ENCODE measurements at places on chromosomes 6 and 20.
A peak's percentile ranks its signal among the peaks of the same experiment; 100 is the strongest.

GRCh38 chr6:147046141-147046877 lies 157.9 kb upstream of the STXBP5 start:
- no peak for DNase-seq

DNA sequence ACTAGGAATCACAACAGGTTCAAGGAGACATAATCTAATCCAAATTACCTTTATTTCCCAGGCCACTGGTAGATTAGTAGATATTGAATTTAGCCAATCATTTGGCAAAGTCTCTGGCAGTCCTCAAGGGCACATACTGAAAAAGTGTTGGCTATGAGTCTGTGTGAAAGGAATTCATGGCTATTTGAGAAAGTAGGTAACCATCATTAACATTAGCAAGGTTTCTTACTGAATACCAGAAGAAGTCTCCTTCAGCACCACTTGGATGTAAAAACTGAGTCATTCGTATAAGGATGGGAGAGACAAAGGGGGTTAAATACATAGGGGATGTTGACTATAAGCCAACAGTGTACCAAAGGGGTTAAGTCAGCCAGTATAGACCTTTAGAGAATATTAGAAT lies 36.7 kb downstream of the AGPAT4 start:
- no peak for DNase-seq

GRCh38 chr20:59747671-59748515 lies 143.6 kb downstream of the PHACTR3 start:
- DNase-seq = no peak

DNA sequence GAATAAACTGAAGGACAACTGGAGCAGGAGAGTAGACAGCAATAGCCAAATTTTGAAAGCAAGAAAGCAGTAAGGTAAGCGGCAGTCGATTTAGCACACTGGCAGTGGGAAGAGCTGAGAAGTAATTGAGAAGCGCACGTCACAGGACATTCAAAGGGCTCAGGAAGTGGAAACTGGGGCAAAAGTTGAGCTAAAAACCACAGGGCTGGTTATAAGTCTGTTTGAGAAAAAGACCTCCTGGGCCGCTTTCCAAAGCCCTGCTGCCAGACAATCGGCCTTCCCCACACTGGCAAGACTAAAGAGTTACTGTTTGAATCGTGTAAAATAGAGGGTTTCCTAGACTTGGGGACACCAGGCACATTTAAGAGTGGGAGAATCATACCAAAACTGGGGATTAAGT lies 161.4 kb downstream of the DNAH8 start:
- no peak for DNase-seq

DNA sequence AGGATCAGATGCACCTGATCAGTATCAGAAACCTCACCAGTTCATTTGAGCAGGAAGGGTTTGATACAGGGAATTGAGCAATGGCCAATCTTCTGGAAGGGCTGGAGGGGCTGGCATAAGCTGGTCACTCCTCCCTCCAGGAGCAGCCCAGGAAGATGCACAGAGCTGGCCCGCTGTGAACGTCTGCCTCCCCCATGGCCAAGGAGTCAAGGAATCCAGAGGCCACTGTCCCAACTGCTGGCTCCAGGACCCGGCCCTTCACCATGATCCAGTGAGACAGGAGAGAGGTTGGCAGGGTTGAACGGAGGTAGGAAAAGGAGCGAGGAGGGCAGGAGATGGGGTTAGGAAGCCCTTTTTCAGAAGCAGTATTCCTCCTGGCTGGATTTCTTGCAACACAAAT lies 113.9 kb upstream of the CST7 start:
- DNase-seq = no peak

DNA sequence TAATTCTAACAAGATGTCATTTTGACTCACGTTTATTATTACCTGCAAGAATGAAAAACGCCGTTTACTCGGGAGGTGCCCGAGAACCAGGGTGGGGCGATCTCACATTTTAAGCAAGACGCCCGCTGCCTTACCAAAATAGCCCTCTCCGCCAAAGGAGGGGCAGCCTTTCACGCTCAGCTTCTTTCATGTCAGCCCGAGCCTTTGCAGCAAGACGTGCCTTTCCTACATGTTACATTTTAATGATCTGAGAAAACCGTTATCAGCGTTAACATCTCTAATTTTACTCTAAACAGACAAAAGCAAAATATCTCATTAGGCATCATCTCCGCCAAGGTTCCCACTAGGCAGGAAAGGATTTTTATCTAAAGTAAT lies 2.0 kb downstream of the BACH2 start:
- no peak for DNase-seq

GRCh38 chr6:119340796-119341487 lies 8.6 kb downstream of the MAN1A1 start:
- no peak for DNase-seq

DNA sequence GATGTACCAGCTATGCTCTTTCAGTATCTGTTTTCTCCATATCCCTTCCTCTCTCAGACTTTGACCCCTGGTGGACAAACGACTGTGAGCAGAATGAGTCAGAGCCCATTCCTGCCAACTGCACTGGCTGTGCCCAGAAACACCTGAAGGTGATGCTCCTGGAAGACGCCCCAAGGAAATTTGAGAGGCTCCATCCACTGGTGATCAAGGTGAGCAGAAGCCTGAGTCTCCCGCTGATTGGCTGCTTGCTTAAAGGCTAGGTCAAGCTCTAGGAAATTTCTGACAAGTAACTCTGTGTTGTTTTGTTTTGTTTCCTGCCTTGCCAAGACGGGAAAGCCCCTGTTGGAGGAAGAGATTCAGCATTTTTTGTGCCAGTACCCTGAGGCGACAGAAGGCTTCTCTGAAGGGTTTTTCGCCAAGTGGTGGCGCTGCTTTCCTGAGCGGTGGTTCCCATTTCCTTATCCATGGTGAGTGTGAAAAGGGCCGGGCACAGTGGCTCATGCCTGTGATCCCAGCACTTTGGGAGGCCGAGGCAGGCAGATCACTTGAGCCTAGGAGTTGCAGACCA lies 28.6 kb downstream of the C6orf89 start:
- DNase-seq = peak; percentile 49

DNA sequence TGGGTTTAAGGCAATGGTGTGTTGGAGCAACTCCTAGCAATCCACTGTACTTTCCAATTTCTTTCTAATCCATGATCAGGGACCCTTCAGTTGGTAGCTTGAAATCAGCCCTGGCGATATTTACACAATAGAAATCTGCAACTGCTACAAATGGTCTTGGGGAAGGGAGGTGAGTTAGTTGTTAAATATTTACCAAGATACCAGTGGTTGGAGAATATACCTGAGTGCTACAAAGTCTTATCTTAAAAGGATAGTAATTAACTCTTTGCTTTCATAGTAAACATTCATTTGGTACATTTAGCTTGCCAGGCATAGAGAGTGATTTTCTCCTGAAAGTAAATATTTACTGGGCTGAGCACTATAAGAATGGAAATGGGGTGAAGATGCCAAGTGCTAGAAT lies 568.2 kb downstream of the BCKDHB start:
- DNase-seq = no peak

GRCh38 chr6:148064406-148065134 lies 278.1 kb upstream of the SASH1 start:
- DNase-seq = peak; percentile 53

- DNase-seq = no peak
Measured at GRCh38 chr20:14611479-14611878, 274.1 kb upstream of the FLRT3 start.

- no peak for DNase-seq
Measured at GRCh38 chr6:105620878-105621277, 218.0 kb upstream of the PREP start.

DNA sequence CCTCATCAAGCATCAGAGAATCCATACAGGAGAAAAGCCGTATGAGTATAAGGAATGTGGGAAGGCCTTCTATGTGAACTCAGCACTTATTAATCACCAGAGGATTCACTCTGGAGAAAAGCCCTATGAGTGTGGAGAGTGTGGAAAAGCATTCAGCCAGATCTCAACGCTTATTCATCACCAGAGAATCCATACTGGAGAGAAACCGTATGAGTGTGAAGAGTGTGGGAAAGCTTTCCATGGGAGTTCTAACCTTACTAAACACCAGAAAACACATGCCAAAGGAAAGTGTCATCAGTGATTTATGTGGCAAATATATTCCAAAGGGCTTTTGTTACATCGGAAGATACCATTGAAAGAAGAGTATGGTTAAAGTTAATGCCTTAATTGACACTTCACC lies 25.4 kb downstream of the ZKSCAN8 start:
- DNase-seq = peak; percentile 86

DNA sequence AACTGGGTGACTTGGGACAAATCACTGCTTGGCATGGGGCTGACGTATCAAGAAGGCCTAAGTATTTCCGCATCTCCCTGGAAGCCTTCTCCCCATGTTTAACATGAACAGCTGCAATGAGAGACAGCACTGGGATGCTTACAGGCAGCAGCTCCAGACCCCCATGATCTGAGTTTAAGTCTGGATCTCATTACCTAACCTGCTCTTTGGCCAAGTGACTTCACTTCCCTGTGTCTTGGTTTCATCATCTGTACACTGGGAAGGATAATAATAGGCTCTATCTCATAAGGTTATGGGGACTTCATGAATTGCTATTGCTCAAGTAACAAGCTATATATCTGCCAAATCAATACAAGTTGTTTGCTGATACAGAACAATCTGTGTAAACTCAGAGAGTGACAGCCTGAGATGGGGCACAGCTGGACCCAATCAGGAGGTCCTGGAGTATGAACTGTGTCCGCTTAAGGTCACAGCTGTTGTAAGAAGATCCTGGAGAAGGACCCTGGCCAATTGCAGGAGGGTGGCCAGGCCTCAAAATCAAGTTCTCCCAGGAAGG lies 56.0 kb downstream of the TGM2 start:
- peak; percentile 57 for DNase-seq

DNA sequence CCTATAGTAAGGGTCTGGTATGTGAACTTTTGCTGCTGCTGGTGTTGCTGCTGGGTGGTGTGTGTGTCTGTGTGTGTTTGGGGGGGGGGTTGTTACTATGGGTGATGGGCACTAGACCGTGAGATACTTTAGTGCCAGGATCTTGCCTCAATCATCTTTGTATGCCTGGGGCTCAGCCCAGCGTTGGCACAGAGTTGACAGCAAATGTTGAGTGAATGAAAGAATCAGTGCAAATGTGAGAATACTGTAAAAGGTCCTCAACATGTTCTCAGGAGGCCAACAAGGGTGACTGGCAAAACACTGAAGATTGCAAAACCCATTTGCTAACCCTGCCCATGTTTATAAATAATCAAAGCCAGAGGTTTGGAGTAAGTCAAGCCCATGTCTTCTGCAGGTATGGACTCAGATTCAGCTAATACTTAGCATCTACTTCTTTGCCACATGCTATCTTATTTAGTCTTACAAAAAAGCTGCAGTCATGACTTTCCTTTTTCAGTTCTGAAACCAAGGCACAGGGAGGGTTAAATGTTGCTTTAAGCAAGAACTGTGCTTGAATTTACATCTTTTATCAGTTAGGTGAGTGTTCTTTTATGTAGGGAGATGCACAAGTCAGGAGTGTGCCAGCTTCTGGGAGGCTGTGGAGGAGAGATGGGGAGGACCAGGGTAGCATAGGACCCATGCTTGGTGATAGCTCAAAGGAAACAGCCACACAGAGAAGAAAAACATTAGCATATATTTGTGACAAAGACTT lies 125.3 kb upstream of the SPACA1 start:
- no peak for DNase-seq

GRCh38 chr6:64128301-64129024 lies 492.9 kb downstream of the PHF3 start:
- DNase-seq = no peak

GRCh38 chr6:41878961-41879405 lies 16.2 kb downstream of the USP49 start:
- DNase-seq = peak; percentile 75

GRCh38 chr6:154773610-154774089 lies 40.4 kb downstream of the SCAF8 start:
- no peak for DNase-seq

DNA sequence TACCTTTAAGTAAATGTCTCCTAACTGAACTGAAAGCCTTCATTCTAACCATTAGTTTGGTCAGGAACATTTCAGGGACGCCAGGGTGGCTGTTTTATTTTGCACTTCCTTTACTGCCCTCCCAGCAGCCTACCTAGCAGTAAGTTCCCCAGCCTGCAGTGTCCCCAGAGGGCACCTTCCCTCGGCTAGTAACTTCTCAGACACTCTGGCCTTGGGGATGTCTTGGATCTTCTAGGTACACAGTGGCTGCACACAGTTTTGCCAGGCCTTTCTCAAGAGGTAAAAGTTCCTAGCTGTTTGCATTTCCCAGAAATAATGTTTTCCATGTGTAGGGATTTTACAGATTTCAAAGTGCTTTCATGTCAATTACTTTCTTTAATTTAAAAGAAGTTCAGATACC lies 378 bp upstream of the LAMA2 start:
- peak; percentile 41 for DNase-seq

- DNase-seq = no peak
Measured at GRCh38 chr6:43275801-43276576, 22.1 kb upstream of the SLC22A7 start.

DNA sequence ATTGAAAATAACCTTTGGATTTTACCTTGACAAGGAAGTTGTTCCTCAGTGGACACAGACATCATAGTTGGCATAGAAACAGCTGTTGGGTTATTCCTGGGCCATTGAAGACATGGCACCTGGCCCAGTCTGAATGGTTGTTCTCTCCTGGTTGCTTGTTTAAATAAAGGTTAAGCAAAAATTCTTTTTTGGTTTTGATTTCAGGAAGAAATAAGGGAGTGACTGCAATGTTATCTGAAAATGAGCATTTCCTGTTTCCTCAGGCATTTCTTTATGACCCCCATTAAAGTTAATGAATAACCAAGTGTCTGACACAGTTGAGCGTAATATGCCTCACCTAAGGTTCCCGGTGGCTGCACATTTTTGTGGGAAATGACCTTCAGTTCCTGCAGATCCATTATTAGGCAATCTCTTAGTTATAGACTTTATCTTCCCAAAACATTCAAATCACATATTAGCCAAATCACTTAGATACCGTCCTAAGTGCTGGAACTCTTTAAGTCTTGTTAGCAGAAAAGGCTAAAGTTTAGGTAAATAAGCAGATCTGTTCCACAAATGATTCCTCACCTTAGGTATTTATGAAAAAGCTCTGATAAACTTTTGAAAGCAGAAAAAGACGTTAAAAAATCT lies 648.7 kb upstream of the FLRT3 start:
- DNase-seq = no peak

- DNase-seq = no peak
Measured at GRCh38 chr6:139337830-139338229, 36.6 kb downstream of the CITED2 start.

DNA sequence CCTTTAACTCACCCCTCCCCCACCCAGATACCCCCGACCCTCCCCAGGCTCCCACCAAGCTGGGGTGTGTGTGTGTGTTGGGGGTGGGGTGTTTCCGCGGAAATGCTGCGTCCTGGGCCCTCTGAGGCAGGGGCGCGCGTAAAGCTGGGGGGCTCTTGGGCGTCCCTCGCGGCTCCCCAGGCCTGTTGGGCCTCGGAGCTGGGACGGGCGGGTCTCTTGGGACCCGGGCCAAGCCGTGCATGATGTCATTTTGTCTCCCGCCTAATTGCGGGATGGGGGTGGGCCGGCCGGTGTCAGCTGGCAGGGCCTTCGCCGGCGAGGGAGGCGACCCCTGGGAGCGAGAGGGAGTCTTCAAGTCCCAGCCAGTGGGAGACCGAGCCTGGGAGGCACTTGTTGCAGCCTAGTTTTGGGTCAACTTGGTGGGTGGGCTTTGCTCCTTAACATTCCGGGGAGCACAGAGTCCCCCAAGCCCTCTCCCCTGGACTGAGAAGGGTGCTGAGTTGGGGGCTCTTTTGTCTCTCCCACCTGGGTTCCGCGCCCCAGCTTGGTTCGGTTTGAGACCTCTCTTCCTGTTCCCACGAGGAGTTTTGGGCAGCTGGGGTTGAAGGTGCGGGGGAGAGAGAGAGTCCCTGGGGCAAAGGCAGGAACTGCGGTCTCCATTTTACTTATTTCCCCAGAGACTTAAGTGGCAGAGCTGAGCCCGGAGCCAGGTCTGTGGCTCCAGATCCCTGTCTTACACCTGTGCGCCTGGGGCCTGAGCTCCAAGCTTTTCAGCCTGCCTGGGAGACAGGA lies 623 bp downstream of the MYBL2 start:
- no peak for DNase-seq
